ENCODE measurements at places on chromosomes 3 and 15. TPM values are rescaled to one million over a fixed set of nuclear protein-coding genes. Genes with fewer than 3 reads are reported as not detected.

GRCh38 chr3:172606021-172606420 lies 82.8 kb upstream of the TNFSF10 start:
- no peak for DNase-seq

LRRC31 gene
- not detected for total RNA-seq

DNA sequence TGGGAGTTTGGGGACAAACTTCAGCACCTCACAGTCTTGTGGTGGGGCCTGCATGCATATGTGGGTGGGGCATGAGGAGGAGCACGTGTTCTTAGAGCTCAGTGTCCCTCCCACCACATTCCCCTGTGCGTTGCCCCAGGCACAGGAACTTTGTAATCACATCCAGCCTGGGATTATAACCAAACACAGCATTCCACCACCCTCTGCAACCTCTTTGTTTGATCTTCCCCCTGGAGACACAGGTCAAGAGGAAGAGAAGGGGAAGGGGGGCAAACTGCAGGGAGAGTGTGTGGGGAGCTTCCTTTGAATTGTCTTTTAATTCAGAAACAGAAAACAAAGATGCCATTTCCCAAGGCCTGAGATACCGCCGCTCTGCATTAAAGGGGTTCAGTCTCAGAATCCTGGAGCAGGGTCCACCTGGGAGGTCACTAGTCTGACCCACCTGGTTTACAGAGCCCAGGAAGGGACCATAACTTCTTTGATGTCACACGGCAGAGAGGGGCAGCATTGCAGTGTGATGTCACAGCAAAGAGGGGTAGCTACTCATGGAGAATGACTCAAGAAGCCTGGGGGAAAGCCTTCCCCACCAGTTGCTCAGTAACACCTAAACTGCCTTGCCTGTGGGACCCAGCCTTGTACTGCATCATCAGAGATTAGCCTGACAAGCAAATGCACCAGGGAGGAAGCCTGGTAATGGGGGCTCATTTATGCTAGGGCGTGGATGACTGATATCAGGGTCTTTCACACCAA lies 106.3 kb upstream of the RNU6-1 start:
- no peak for DNase-seq

DNA sequence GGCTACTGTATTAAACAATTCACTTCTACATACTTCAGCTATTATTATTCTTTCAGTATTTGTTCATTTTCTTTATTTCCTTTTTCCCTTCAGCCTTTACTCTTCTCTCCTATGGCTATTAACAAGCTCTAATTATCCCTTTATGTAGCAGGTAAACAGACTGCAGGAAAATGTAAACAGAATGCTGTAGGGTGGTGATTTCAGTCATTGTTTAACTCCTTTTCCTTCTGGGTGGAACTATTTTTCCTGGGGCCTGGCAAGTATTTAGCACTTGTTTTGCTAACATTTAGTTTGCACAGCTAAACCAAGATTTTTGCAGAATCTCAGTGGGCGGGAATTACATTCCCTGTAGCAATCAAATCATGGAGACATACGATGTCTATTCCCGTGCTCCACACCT lies 14.4 kb downstream of the RARB start:
- no peak for DNase-seq

DNA sequence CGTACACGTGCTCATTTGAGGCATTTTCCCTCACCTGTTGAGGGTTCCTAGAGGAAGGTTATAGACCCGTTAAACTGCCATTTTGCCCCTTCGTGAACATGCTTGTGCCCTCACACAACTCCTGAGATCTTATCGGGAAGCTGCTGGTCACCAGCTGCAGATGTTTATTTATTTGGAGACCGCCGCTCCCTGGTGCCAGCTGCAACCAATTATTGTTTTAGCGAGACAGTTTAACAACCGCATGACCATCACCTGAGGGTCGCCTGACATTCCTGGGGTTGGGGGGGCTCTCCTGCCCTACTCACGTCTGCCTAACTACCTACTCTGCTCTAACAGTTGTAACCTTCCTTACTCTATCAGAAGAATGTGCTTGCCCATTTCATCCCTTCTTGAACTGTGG lies 292.5 kb downstream of the MCTP2 start:
- DNase-seq: no peak

DNA sequence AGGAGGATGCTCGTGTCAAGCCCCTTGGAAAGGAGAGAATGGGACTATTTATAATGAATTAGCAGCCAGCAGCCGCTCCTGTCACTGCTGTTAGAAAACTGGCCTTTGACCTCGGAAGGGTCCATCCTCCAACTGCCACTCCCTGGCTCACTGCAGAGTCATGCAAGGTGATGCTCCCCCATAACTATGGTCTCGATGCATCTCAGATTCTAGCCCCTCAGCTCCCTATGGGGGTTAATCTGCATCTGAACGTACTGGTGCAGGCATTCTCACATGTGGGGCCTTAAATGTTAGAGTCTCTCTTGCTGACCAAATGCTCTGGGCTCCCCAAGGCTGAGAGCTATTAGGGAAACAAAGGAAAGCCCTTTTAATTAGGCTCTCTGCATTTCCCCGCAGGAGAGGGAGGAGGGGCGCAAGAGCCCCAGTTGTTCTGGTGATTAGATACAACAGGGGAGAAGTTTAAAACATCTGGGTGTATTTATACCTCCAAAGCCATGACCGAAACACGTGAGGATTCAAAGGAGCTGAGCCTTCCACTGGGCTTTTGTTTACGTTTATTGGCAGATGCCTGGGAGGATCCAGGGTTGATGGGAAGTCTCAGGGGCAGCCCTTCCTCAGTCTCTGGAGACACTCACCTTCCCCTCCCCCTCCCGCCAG lies 182.5 kb downstream of the OPA1 start:
- DNase-seq: no peak

DNA sequence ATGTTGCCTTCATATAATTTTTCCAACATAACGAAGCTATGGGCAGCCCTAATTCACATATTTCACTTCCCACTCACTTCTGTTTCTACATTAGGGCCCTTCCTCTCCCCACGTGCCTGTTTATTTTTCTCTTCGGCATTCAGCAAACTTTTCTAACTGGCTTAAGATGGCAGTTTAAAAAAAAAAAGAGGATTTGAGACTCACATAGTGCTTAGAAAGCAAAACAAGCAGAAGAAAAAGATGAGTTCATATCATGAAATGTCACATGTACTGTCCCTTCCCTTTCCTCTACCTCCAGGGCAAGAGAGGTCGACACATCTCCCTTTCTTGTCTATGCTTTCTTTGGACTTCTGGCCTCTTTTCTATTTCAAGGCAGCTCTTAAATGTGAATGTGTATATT lies 30.6 kb downstream of the SLC49A4 start:
- no peak for DNase-seq

GRCh38 chr3:53823026-53823955 lies 22.9 kb downstream of the CHDH start:
- no peak for DNase-seq

DNA sequence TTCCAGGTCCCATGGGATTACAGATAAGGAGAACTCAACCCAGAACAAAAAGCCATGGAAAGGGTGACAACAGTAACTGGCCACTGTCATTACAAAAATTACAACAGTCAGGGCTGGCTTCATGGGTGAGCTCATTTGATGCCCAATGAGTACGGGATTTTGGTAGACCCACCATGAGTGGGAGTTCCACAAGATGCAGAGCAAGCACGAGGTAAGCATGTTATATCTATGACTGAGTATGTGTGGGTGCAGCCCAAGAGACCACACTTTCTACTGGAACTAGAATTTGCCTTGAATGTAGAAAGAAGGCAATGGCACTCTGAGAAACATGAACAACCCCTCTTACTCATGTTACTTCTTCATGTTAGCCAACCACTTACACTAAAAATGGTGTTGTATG lies 83.3 kb downstream of the IGF2BP2 start:
- no peak for DNase-seq

PSTPIP1 gene
- total RNA-seq: 141 TPM

Measured in activated T-cell treated with anti-CD3 and anti-CD28 coated beads, Interleukin-2, amount 50 U/mL, for 72 hours (primary cell).